ENCODE measurements at places on chromosomes 1 and 21.

DNA sequence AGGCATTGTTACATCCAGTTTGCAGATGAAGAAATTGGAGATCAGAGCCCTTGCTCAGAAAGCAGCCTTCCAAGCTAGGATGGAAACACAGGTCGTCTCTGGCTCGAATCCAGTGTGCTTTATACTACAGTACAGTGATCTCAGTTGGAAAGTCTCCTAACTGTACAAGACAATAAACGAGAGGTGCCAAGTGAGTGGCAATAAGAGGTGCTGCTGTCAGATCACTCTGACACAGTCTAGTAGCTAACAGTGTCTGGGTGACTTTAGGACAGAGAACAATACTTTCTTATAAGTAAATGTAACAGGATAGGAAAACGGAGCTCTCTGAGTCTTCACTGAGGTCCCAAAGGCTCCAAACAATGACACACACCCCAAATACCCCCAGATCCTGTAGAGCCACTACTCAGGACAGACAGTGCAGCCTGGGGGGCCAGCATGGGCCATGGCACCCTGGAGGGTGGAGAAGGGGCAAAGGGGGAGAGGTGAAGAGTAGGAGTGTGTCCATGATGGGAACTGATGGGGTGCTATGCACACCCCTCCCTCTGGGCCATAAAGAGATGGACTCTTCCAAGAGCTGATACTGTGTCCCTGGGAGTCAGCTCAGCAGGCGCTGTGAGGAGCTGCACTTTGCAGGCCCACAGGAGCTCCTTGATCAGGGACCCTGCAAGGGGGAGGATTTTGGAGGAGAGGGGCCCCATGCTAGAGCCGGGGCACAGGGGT, 3.3 kb downstream of the SH3BGR start:
- DNase-seq: no peak

DNA sequence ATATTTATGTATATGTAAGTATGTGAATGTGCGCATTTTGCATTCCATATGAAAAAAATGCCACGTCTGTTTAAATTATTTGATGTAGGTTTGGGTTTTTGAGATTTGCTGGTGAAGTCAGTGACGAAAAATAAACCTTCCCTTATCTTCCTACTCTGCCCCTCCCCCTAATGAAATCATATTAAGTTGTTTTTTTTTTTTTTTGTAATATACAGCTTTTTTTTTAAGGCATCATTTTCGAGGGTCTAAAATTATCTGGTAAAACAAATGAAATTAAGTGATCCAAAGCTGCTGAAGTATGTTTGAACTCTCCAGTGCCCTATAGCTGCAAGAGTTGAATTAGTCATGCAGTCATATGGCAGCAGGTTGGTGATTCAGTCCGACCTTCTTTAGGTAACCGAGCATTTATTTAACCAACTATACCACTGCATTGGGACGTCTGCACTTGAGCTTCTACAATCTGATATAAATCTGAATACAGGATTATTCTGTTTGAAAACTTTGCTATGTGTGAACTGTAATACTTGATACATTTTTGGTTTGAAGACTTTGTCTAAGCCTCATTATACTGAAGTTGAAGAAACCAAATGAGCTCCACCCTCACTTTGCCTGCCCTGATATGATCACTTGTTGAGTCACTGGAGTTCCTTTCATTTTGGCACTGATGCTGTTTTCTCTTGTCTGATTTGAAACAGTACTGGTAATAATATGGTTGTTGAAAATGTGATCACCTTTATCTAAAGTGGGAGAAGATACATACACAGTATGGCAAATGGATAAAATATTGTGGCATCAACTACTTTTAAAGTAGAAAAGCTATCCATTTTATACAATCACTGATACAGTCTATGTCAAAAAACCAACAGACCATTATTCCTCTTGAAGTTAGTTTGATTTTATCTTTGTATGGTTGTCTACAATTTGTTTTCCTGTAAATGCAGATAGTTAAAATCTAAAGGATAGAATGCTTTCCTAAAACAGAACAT, 11.7 kb downstream of the PDIK1L start:
- no peak for DNase-seq

GRCh38 chr1:66606362-66607065, 72.6 kb downstream of the SGIP1 start:
- DNase-seq: no peak

DNA sequence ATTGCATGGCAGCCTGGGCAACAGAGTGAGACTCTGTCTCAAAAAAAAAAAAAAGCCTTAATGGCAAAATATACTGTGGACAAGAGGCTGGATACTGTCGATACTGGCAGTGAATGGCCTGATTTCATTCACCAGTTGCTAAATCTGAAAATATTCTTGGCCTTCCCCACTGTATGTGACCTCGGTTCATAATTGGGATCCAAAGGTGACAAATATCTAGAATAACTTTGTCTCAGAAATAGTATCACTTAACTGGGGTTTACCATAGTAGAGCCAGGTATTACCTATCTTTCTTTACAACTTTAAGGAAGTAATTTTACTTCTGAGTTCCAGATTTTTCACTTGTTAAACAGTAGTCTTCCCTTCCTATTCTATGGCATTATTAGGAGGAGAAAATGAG, 8.4 kb downstream of the MTF2 start:
- DNase-seq: no peak

- no peak for DNase-seq
Observed at GRCh38 chr1:90820745-90821144, 103.6 kb upstream of the BARHL2 start.

DNA sequence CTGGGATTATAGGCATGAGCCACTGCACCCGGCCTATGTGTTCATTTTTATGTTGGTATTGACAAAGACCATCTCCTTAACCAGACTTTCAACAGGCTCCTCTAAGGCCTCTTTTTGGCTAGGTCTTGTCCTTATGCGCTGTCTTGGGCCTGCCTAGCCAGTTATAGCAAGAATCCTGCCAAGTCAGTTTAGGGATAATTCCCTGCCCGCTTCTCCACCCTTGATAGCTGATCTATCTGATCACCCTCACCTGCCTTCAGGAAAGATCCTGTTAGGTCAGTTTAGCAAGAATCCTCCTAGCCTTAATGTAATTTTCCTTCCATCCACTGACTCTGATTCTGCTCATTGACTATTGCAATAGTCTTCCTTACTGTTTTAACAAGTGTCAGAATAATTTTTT, 2.4 kb upstream of the B4GALT3 start:
- no peak for DNase-seq

GRCh38 chr1:92441697-92442342, 44.9 kb downstream of the GFI1 start:
- DNase-seq: no peak

GRCh38 chr1:25502957-25503356, 40.4 kb upstream of the LDLRAP1 start:
- no peak for DNase-seq

DNA sequence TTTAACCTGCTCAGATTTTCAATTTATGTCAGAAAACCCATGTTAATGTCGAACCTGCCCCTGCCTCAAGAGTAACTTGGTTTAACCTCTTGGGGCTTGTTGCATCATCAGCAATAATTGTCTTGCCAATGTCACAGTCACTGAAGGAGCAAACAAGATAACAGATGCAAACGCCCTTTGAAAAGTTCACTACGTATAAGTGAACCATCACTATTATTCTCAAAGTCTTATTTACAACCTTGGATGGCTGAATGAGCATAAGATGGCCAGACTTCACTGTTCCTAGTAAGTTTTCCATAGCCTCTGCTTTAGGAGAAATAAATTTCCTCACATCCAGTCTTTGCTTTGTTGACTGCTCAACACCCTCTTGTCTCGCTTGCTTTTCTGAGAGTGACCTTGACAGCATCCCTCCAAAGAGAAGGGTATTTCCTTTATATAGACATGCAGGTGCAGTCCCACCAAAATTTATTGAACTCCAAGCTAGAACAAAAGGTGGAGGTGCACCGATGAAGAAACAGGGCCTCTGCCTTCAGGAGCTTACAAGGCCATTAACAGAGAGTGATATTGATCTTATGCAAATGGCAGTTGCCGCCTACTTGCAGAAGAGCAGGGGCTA, 749 bp upstream of the LRIG2 start:
- DNase-seq: no peak

DNA sequence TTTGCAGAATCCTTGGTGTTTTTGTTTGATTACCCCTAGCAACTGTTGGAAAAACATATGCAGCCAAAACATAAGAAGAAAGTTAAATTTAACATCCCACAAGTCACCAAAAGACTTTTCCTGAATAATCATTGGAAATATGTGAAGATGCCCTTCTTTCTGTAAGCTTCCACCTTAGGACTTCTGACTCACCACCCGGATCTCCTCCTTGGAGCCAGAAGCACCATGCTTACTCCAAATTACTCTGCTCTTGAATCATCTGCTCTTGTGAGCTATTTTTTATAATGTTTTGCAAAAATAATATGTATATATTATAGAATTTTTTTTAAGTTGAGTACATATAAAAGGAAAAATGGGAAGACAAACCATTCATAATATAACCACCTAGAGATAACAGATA, 391.7 kb downstream of the KCTD3 start:
- no peak for DNase-seq

DNA sequence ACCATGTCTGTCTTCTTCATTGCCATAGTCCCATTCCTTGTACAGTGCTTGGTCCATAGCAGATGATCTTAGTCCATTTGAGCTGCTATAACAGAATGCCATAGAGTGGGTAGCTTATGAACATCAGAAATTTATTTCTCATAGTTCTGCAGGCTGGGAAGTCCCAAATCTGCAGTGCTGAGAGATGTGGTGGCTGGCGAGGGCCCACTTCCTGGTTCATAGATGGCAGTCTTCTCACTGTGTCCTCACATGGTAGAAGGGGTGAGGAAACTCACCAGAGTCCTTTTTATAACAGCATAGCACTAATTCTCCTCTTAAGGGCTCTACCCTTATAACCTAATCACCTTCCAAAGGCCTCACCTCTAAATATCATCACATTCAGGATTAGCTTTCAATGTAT, 23.1 kb upstream of the RAP1A start:
- peak; percentile 78 for DNase-seq

DNA sequence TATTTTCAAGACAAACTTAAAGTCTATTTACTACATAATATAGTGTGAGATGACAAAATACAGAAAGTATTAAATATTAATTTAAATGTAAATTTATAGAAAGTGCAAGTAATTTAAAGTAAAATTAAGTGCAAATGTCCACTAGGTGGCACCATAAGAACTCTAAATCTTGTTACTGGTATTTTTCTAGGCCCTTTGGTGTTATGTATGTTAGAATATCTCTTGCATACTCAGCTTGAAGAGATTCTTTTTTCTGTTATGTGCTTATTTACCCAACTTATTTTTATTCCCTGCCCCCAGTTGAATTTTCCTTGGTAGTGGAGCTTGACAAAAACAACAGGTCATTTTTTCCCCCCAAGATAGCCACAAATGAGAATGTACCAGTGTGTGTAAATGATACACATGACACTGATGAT, 71.5 kb downstream of the RPS6KC1 start:
- no peak for DNase-seq

DNA sequence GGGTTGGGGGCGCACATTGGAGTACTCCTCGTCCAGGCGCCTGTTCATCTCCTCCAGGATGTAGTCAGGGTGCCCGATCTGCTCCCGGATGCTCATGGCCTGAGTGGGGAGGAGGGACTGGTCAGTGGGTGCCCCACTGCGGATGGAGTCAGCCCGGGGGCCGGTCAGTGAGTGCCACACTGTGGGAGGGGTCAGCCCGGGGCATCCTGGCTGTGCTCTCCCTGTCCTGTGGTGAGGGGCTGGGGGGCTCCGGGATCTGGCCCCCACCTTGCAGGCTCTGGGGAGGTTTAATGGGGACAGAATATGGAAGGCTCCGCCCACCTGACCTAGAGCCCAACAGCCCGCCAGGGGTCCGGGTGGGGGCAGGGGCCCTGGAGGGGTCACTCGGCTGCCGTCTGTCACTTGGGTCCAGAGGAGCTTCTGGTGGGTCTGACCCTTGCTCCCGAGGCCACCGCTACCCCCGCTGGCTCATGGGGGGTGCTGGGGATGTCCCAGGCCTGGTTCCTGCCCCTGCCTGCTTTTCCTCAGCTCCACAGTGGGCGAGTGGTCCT, 8.8 kb downstream of the PRXL2B start:
- DNase-seq: no peak

DNA sequence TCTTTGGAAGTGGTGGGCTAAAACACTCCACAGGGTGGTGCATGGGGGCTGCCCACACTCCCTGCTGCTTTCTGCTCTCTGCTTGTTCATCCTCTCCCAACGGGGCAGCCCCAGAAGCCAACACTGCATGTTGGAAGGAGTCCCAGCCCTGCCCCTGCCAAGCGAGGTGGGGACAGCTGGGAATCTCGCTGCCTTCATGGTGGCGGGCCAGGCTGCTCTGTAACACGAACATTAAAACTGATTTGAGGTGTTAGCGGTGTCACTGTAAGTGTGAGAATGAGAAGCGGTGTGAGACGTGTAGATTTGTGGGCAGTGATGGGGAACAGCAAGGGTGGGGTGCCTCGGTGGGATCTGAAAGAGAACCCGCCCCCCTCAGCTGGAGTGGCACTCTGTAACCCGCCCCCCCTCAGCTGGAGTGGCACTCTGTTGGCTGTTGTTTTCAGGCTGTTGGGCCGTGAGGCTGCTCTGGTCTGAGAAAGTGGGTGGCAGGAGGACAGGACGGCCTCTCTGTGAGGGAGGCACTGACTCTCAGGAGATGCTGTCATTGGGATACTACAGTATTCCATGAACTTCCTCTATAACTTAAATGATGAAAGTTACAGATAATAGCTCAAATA, 80.9 kb downstream of the PCBP3 start:
- DNase-seq: no peak

GRCh38 chr1:62401034-62401760, 35.7 kb upstream of the USP1 start:
- DNase-seq: no peak

GRCh38 chr1:238960071-238960470, 426.3 kb upstream of the CHRM3 start:
- DNase-seq: no peak

DNA sequence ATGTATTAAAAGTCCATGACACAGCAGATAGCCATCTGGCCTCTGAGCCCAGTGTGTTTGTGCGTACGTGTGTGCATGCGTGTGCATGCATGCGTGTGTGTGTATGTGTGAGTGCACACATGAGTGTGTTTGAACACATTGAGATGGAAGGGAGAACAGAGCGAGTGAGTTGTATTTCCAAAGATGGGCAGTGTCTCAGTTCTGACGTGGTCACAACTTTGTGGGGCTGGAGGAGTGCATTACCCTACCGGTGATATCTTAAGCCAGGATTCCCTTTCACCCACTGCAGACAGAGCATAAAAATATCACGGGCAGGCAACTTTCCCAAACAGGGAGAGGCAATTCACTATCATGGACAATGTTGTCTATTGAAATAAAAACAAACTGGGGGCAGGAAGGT, 27.8 kb downstream of the IRF2BP2 start:
- DNase-seq: no peak

Data from T-cell (primary cell).